ENCODE measurements at places on chromosomes 3 and 15. TPM values are rescaled to one million over a fixed set of nuclear protein-coding genes. Genes with fewer than 3 reads are reported as not detected.

DNA sequence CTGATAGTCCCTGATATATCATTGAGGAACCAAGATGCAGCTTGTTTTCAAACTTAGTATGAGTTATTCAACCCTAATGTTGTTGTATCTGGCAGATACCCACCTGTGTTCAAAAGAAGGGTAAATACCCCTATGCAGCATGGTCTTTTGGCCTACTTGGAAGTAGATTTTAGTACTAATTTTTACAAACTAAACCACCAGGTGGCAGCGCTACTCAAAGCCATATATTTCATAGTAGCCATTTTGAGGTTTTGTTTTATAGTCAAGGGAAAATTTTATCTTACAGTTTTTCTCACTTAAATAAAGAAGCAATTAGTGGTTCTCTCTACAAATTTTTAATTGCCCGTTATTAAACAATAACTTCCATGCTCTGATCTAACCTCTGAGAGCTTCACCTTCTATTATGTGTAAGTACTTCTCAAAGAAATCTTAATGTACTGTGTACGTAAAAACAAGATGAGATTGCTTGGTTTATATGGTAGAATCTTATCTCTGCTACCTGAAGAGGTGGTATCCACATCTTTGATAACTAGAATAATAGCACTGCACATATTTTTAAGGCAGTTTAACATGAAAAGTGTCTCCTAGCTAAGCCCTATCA, 31.5 kb upstream of the MLF1 start:
- no peak overlapping the region for H3K4me3 ChIP-seq
- H3K36me3 ChIP-seq = no peaks in the 10 kb centered on the region

- no peaks in the 10 kb centered on the region for H3K4me1 ChIP-seq
- DNase-seq = no peak
- H3K36me3 ChIP-seq = no peaks in the 10 kb centered on the region
- H3K27me3 ChIP-seq = no peaks in the 10 kb centered on the region
- H3K27ac ChIP-seq = no peak overlapping the region
- H3K4me3 ChIP-seq = no peak overlapping the region
Observed at GRCh38 chr3:131236421-131236820, 145.2 kb upstream of the NUDT16 start.

DNA sequence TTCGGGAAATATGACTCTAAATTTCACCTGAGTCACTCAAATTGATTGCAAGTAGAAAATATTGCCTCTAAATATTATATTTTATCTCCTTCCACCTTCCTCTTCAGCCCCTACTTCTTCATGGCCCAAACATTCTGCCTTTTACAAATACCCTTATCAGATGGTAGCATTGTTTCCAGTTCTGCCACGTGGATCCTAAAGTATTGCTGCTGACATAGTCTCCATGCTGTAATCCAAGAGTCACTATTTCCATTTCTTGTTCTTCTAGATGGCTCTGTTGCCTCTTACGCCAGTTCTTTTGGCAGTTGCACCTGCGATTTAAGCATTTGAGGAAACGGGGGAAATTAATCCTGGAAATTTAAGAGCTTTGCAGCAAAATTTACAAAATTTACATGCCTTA, 13.6 kb downstream of the LMOD3 start:
- no peak overlapping the region for H3K27ac ChIP-seq
- H3K4me1 ChIP-seq = peaks cover 3% of the 10 kb centered on the region
- peaks cover 7% of the 10 kb centered on the region for H3K36me3 ChIP-seq
- no peaks in the 10 kb centered on the region for H3K27me3 ChIP-seq

Gene GPR15
- not detected for total RNA-seq

- no peak overlapping the region for H3K4me3 ChIP-seq
- no peak for DNase-seq
- H3K4me1 ChIP-seq = no peaks in the 10 kb centered on the region
Observed at GRCh38 chr3:191915712-191916111, 454.7 kb downstream of the PYDC2 start.

- H3K4me1 ChIP-seq = peaks cover 3% of the 10 kb centered on the region
- DNase-seq = no peak
- no peaks in the 10 kb centered on the region for H3K27me3 ChIP-seq
Observed at GRCh38 chr3:71673486-71673885, 51.7 kb downstream of the EIF4E3 start.

Gene MUC13
- total RNA-seq = not detected

DNA sequence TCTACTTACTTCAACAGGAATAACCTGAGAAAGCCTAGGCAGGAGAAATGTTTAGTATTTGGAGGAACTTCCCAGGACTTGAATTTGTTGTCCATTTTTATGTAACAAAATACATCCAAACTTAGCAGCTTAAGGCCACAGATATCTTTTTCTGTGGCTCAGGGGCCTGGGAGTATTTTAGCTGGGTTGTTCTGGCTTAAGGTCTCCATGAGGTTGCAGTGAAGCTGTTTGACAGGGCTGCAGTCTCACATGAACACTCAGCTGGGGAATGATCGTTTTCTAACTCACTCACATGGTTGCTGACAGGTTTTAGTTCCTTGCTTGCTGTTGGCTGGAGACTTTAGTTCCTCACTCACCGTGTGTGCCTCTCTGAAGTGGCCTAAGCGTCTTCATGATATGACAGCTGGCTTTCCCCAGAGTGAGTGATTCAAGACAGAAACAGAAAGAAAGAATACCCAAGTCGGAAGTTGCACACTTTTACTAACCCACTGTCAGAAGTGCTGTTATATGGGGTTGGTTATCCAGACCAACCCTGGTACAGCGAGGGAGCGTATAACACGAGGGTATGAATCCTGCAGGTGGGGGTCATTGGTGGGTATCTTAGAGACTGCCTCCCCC, 229.7 kb upstream of the TBL1XR1 start:
- DNase-seq = no peak
- no peaks in the 10 kb centered on the region for H3K4me1 ChIP-seq
- H3K27ac ChIP-seq = no peak overlapping the region
- H3K27me3 ChIP-seq = no peaks in the 10 kb centered on the region
- H3K4me3 ChIP-seq = no peak overlapping the region

DNA sequence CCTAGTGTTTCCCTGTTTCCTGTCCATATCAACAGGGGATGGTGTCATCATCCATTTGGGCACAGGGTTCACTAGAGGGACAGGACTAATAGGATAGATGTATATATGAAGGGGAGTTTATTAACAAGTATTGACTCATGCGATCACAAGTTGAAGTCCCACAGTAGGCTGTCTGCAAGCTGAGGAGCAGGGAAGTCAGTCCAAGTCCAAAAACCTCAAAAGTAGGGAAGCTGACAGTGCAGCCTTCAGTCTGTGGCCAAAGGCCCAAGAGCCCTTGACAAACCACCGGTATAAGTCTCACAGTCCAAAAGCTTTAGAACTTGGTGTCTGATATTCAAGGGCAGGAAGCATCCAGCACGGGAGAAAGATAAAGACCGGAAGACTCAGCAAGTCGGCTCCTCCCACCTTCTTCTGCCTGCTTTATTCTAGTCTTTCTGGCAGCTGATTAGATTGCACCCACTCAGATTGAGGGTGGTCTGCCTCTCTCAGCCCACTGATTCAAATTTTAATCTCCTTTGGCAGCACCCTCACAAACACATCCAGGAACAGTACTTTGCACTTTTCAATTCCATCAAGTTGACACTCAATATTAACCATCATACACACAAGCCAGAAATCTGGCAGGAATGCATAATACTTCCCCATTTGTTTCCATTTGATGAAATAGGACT, 43.4 kb downstream of the CD200 start:
- H3K4me3 ChIP-seq = no peak overlapping the region
- H3K27ac ChIP-seq = no peak overlapping the region
- no peaks in the 10 kb centered on the region for H3K4me1 ChIP-seq
- no peaks in the 10 kb centered on the region for H3K36me3 ChIP-seq
- no peak for DNase-seq
- H3K27me3 ChIP-seq = no peaks in the 10 kb centered on the region

Gene EFL1
- total RNA-seq = 32.8 TPM

GRCh38 chr3:196883361-196883760, 15.6 kb downstream of the SENP5 start:
- H3K4me1 ChIP-seq = no peaks in the 10 kb centered on the region
- DNase-seq = no peak
- H3K27me3 ChIP-seq = no peaks in the 10 kb centered on the region
- H3K27ac ChIP-seq = no peak overlapping the region
- peaks cover 6% of the 10 kb centered on the region for H3K36me3 ChIP-seq
- no peak overlapping the region for H3K4me3 ChIP-seq

Gene ZIC4
- not detected for total RNA-seq
